Activated effector memory CD4-positive, alpha-beta T cell treated with anti-CD3 and anti-CD28 coated beads, Interleukin-2, amount 50 U/mL, for 16 hours (primary cell): ENCODE measurements at places on chromosomes 13 and 19.

DNA sequence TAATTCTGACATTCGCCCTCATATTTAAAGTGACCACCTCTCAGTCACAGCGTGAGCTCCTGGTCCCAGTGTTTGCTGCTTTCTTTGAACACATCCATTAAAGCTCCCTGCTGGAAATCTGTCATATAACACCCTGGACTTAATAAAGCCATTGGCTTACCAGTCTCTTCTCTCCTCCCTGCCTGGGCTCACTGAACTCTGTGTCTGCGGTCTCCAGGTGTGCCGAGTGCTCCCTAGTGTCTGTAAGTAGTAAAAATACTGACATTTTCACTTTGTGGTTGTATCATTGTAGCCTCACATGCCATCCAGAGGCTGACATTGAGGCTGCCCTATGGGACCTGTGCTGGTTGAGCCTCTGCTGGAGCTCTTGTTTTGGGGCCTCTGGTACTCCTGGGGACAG is 2.6 kb upstream of the PSG11 start:
- no peak for DNase-seq

GRCh38 chr13:112172641-112173251 is 105.8 kb downstream of the SOX1 start:
- DNase-seq, result no peak

GRCh38 chr13:31950111-31950815 is 81.3 kb upstream of the FRY start:
- DNase-seq, result no peak

DNA sequence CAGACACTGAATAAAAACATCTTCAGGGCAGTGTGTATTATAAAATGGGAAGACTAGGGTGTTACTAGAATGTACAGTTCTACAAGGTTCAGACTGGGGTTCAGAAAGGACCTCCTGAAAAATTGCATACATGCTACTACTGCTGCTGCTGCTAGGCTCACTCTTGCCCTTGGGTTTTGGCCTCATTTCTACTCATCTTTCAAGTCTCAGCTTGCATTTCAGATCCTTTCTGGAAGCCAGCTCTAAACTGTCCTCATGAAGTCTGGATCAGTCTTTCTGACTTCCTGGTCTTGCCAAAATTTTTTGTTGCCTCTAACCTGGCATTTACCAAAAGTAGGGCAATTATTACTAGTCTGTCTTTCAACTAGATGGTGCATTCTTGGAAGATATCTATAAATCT is 393.3 kb downstream of the DIAPH3 start:
- DNase-seq, result no peak

- DNase-seq, result no peak
Measured at GRCh38 chr13:57224414-57224813, 57.4 kb downstream of the PRR20E start.

GRCh38 chr13:33927315-33927714 is 109.4 kb downstream of the RFC3 start:
- DNase-seq, result no peak

DNA sequence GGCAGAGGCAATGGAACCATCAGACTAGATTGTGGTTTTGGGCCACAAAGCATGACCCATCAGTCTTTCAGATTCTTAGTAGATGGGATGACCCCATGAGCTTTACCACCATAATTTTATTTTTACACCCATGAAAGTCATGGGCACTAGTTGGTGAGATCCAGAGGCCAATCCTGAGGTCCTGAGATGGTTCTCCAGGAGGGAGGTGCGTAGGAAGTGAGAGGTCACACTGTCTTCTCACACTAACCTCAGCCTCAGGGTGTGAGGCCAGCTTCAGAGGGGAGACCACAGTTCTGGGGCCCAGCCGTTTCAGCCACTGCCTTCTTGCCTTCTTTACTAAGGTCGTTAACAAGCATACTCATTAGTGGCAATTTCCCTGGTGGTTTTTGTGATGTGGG is 106.4 kb downstream of the AKAP11 start:
- DNase-seq, result no peak

GRCh38 chr13:113139577-113139976 is 17.0 kb downstream of the F10 start:
- no peak for DNase-seq

DNA sequence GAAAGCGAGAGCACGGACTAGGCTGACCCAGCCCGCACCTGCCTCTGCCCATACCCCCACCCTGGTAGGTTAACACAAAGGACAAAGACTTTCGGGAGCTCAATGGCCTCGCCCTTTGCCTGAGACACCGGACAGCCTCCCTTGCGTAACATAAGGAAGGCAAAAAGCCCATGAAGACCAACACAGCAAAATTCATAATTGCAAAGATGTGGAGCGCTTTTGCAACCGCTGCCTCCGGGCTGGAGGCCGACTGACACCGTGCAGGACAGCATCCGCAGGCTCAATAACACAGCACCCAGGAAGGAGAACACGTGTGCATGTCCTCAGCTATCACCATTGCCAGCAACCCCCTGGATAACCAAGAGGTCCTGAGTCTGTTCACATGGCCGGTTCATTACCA is 15.4 kb downstream of the LILRA1 start:
- DNase-seq, result no peak

DNA sequence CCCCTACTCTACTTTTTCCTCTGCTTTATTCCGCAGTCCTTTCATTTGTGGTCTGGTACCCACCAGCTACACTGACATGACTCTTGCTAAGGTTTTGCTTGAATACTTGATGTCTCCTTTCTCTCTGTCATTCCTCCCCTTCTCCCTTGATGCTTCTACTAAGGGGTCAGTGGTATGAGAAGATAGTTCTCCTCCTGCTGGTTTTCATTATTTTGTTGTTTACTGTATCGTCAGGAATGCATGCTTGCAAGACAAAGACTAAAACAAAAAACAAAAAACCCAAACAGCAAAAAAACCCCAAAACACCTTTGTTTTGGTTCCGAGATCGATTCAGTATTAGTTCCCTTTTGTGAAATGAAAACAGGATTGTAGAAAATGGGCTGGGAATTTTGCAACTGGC is 59.5 kb downstream of the PCCA start:
- DNase-seq, result no peak

GRCh38 chr19:47765523-47766358 is 12.8 kb upstream of the SELENOW start:
- DNase-seq, result peak; percentile 78

GRCh38 chr13:44842158-44842557 is 147.1 kb downstream of the NUFIP1 start:
- no peak for DNase-seq

DNA sequence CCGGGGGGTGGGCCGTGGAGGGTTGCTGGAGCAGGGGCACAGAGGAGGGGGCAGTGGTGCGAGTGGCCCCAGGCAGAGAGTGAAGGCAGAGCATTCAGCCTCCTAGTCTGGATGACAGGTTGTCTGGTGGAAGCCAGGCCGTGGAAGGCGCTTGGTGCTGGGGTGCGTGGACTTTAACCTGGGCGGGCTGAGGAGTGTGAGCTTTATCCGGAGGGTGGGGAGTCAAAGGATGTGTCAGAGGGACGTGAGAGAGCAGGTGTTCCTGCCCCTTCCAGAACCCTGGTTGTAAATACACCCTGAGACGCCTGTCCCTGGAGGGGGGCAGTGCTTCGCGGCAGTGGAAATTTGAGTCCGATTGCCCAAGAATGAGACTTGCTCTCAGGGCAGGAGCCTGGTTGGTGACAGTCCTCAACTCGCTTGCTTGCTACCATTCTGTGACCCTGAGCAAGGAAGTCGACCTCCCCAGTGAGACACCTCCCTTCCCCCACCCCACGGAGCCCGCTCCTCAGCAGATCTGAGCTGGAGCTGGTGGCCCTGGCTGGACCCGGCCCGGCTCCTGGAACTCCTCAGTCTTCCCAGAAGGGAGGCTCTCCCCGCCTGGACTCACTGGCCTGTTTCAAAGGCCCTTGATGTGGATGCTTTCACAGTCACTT is 2.3 kb downstream of the SPPL2B start:
- DNase-seq, result no peak

DNA sequence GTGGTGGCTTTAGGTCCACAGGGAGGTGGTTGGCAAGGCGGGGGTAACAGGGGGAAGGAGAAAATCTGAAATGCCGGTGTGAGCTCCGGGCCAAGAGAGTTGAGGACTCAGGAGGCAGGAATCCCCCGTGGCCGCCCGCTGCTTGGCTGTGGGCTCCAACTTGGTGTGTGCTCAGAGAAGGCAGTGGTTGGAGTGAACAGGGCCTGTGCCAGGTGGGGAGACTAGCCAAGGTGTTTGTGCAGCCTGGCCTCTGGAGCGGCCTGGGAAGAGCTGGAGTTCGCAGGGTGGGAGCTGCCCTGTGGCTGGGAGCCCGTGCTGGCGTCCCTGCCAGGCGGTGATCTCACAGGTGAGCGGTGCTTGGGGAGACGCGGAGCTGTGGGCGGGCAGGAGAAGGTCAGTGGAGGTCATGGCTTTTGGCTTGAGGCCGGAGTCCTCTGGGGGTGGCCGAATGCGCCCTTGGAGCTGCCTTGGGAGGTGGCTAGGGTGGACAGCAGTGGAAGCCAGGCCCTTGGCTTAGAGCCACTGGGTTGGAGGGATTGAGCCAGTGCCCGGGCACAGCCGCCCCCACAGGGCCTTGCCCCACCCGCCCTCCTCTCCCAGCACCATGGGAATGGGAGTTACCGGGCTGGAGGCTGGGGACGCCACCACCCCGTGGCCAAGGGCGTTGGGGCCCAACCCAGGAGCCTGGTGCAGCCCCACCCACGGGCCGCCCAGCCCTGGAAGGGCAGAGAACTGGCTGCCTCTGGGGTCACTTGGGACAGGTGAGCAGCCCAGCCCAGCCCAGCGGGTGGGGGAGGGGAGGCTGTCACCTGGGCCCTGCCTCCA is 7.1 kb upstream of the CIRBP start:
- DNase-seq, result peak; percentile 77

DNA sequence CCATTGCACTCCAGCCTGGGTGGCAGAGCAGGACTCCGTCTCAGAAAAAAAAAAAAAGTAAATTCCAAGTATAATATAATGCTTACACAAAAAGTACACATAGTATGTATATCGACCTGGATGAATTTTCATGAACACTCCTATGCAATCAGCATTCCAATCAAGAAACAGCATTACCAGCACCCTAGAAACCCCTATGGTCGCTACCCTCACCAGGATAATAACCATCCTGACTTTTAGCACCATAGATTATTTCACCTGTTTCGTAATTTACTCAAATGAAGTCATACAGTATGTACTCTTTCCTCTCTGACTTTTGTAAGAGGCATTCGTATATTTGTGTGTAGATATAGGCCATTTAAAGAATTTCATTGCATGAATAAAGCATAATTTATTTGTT is 47.6 kb downstream of the PCDH8 start:
- DNase-seq, result no peak

GRCh38 chr19:17183858-17184321 is 31.3 kb upstream of the USE1 start:
- DNase-seq, result no peak

DNA sequence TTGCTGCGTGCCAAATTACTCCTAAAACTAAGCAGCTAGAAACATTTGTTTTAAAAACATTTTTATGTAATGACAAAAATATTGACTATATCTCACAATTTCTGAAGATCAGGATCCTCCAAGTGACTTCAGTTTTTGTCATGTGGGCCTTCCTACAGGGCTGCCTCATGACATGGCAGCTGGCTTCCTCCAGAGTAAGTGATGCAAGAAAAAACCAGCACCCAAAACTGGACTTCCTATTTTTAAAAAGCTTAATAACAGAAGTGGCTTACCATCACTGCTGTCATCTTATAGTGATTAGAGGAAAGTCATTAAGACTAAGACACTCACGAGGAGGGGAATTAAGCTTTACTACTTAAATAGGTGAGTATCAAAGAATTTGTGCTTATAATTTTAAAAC is 681.7 kb downstream of the PCDH17 start:
- DNase-seq, result no peak

DNA sequence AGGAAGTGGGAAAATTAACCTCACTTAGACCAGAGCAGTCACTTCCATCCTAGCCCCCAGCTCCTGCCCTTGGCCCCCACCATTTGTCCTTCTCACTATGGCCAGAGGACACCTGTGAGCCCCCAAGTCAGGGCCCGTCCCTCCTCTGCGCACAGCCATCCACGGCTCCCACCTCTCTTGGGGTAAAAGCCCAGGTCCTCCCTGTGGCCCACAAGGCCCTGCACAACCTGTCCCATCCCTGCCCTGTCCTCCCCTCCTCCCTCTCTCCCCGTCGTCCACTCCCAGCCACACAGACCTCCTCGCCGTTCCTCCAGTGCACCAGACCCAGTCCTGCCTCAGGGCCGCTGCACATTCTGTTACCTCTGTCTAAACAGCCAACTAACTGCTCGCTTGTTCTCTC is 53.9 kb downstream of the SMIM24 start:
- DNase-seq, result no peak

GRCh38 chr13:51614350-51614786 is 30.1 kb downstream of the WDFY2 start:
- DNase-seq, result peak; percentile 73

- DNase-seq, result no peak
Measured at GRCh38 chr19:14561847-14562351, 10.0 kb downstream of the NDUFB7 start.

- no peak for DNase-seq
Measured at GRCh38 chr13:36358175-36358718, 12.1 kb upstream of the SPART start.

DNA sequence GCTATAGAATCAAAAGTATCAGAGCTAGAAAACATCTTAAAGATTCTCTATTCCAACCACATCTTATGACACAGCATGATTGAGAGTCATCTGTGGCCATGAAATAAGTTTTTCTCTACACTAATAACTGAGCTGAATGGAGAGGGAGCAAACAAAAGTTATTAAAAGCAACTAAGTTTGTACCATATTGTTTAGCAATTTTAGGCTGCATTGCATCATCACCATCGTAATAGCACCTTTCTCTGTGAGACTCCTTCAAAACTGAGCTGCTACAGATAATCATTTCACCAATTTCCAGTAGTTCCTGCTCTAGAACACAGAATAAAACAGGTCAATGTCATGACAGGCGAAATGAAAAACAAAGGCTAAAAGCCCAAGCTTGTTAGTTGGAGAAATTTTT is 1183.9 kb downstream of the DIAPH3 start:
- DNase-seq, result no peak

DNA sequence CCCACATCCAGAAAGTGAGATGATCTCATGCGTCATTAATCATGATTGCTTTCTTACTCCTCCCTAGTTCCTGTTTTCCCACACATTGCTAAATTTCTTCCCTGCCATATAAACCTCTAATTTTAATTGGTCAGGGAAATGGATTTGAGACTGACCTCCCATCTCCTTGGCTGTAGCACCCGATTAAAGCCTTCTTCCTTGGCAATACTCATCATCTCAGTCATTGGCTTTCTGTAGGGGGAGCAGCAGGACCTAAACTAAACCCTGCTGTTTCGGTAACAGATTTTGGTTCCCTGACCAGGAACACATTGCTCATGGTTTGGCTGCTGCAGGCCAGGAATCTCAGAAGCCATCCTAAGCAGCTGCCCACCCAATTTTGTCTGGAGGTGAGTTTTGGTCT is 61.7 kb downstream of the SPRYD7 start:
- no peak for DNase-seq
